Stimulated activated CD4-positive, alpha-beta T cell treated with anti-CD3 and anti-CD28 coated beads, Interleukin-12 subunit alpha, Interleukin-12 subunit beta, amount 100 ng/mL, for 24 hours (primary cell): ENCODE measurements at places on chromosomes 13 and 19.

DNA sequence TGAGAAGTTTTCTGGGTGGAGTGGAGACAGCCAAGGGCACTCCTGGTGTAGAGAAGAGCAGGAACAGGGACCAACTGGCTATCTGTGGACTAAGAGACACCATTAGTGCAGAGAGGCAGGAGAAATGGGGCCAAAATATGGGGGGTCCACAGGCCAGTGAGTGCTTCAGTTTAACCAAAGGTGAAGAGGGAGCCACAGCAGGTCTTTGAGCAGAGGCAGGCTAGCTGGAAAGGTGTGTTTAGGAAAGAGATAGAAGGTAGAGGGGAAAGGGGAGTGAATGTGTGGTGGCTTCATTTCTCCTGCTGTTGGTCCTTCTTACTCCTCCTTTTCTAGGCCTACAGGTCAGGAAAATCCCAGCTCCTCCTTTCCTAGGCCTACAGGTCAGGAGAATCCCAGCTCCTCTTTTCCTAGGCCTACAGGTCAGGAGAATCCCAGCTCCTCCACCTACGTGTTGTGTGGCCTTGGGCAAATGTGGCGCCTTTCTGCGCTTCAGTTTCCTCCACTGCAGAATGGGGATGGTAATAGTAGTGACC lies 1.5 kb downstream of the TMEM238 start:
- no peak for DNase-seq

- DNase-seq, result no peak
Observed at GRCh38 chr19:40742477-40742876, 7.8 kb downstream of the ACTMAP start.

DNA sequence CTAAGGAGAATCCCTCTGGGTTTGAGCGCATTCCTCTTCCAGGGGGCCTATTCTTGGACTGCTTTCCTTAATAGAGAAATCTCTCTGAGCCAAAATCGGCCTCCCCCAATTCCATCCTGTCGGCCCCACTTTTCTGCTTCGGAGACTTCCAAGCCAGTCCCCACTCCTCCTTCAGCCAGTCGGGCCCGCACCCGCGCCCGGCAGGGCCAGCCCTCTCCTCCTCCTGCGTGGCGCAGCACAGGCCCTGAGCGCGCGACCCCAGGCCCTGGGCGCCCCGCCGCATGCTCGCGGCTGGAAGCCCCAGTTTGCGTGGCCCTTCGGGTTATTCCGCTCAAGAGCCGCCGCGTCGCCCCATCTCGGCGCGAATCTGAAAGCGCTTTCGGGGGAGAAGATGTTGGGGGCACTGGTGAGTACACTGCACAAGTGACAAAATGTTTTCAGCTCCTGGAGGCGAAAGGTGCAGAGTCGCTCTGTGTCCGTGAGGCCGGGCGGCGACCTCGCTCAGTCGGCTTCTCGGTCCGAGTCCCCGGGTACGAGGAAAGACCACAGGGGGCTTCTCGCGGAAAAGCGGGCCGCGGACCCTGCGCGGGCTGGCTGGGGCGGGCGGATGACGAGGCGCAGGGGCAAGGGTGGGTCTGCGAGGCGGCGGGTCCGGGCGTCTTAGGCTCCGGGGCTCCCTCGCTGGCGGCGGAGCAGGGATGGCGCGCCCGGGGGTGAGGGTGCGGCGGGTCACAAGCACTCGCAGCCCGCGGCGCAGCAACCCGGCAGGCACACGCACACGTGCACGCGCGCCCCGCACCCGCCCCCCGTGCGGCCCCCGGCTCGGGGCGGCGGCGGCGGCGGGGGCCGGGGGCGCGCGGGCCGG lies at the start of gene IL17D:
IL17D (plus strand) TSS at position 785 of the 865 bp plus-strand sequence. CDS start 303 bp downstream, outside the sequence.
- DNase-seq, result no peak

GRCh38 chr13:31119966-31120700 lies 41.6 kb downstream of the HSPH1 start:
- DNase-seq, result no peak

DNA sequence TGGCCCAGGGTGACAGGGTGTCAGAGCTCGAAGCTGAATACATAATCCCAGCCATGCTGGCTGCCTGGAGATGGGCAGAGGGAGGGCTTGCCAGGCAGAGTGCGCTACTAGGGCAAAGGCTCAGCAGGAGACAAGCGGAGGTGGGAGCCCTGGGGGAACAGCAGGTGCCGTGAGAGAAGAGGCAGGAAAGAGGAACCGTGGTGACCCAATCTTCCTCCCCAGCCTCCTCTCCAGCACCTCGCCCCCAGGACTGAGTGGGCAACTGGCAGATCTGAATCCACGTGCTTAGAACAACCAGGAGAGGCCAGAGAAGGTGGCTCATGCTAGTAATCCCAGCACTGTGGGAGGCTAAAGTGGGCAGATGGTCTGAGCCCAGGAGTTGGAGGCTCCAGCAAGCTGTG lies 11.0 kb upstream of the CCL25 start:
- no peak for DNase-seq

GRCh38 chr19:294341-294945 lies 3.2 kb upstream of the PLPP2 start:
- DNase-seq, result no peak

DNA sequence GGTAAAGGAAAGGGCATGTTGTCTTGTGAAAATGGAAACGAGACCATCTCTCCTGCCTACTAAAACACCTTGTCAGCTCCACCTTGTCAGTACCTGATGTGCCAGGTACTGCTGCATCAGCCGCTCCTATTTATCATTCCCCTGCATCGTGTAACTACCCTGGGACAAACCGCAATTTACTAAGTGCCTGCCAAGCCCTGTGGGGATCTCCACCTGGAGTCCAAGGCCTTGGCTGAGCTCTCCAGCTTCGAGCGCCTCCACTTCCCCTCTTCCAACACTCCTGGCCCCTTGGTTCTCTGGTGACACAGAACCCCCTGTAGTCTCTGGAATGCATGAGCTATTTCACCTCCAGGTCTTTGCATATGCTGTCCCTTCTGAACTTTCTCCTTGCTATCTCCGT lies 25.9 kb upstream of the CCNP start:
- DNase-seq, result no peak

DNA sequence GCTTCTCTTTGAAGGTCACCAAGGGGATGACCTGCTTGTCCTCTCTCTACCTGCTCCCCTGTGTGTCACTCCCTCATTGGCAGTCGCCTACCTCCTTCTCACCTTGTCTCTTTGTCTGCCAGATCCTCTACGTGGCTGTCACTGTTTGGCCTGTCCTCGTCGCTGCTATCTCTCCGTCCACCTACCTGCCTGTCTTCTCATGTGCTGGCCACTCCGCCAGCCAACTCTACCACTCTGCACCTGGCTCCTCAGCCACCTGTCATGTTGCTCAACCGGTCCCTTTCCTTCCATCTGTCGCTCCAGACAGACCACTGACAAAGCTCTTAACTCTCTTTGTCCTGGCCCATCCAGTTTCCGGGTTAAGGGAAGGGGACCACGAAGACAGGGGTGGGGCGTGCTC lies at the start of gene KLK12:
KLK12 (minus strand) TSS at position 299 of the 400 bp plus-strand sequence. CDS start 381 bp downstream, outside the sequence.
- no peak for DNase-seq

- DNase-seq, result no peak
Observed at GRCh38 chr13:76300688-76301087, 585.5 kb downstream of the KCTD12 start.

DNA sequence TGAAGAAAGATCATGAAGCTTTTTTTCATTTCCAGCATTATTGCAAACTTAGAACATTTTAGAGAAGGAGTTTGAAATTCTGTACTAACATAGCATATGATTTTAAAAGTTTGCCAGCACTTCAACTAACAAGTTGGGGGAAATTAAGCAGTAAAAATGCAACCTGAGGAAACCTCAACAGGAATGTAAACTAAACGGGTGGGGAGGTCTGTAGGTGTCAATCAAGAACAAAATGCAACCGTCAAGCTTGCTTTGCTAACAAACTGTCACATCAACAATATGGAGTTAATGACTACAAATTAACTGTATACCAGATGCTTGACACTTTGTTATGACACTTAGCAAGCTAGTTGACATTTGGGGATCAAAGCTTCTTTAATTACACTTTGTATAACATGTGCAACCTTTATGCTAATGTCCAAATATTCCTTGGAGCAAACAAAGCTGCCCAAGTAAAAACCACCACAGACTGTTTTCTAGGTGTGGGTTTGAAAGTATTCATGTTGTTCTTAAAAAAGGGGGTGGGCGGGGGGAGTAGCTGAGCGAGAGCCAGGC lies 52.1 kb downstream of the DACH1 start:
- DNase-seq, result no peak

DNA sequence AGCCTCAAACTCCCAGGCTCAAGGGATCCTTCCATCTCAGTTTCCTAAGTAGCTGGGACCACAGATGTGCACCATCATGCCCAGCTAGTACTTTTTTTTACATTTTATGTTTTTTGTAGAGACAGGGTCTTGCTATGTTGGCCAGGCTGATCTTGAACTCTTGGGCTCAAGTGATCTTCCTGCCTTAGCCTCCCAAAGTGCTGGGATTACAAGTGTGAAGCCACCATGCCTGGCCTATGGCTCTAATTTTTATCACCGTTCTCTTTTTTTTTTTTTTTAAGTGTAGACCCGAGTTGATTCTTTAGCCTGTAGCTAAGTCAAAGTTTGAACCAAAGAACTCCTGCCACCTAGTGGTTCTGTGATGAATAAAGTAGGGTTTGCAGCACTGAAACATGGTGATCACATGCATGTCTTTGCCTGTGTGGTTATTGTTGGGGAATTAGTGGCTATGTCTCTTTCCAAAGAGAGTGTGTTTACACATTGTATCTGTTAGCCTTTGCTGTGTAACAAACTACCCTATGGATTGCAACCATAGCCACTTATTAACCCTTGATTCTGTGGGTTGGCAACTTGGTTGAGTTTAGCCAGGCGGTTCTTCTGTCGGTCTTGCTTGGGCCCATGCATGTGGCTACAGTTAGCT lies 11.6 kb downstream of the NFILZ start:
- DNase-seq, result no peak

- no peak for DNase-seq
Observed at GRCh38 chr13:28067491-28067890, 32.9 kb downstream of the FLT3 start.

DNA sequence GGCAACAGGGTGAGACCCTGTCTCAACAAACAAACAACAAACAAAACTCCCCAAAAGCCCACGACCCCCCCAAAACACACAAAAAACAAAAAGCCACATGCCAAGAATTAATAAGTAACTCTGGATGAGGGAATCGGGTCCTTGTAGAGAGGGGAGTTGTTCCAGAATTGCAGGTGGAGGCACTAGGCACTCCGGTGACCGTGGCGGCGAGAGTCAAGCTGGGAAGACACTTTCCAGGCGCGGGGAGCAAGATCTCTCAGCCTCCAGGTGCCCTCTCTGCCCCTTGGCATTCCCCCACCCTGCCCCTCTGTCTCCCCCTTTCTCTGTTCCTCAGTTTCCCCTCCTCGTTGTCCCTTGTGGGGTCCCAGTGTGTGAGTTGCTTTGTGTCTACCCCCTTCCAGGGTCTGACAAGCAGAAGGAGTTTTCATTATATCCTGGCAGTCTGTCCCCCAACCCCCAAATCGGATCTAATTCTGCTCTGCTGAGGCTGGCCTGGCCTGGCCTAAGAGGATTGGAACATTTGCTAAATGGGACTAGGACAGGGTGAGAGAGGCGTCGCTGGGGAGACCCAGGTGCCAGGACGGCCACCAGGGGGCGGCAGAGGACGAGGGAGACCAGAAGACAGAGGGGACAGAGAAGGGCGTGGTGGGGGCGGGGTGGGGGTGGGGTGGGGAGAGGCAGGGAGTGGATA lies 8.3 kb upstream of the CRX start:
- DNase-seq, result peak; percentile 54

DNA sequence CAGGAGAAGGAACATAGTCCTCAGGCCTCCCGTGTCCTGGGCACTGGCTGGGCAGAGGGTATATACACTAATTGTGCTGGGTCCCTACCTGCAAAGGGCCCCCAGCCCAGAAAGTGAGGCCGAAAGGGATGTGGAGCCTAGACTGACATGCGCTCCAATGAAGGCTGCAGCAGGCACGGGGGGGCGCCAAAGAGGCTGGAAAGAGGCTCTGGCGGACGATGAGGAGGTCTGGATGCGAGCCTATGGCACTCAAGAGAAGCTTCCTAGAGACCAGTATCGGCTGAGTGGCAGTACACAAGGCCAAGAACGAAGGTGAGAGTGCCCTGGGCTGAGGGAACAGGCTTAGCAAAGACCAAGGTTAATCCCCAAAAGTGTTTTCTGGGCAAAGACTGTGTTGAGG lies 16.6 kb downstream of the VRK3 start:
- no peak for DNase-seq

- DNase-seq, result no peak
Observed at GRCh38 chr13:20121159-20121525, 39.7 kb downstream of the GJA3 start.

DNA sequence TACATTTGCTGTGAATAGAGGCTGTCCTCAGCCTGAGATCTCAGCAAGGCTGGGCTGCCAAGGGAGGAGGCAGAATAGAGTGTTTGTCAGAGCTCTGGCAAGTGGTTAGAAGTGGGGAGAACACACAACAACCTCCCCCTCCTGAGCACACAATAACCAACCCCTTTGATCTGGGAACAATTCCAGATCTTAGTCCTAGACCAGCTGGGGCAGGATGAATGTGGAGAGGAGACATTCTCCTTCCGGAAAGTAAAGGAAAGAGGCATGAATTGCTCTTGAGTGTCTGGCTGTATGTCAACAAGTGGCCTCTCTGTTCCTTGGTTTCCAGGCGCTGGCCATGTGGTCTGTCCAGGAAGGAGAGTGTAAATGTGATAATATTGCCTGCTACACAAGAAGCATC lies 114.9 kb upstream of the TMTC4 start:
- DNase-seq, result no peak

- DNase-seq, result peak; percentile 73
Observed at GRCh38 chr19:41753159-41753558, 2.2 kb upstream of the CEACAM6 start.

- no peak for DNase-seq
Observed at GRCh38 chr13:27476943-27477703, 26.8 kb upstream of the MTIF3 start.
